ENCODE measurements at places on chromosomes 5 and 9. TPM values are rescaled to one million over a fixed set of nuclear protein-coding genes. Genes with fewer than 3 reads are reported as not detected.

PBX3 gene
- total RNA-seq = 11.4 TPM

ANKRD31 gene
- 0.66 TPM for total RNA-seq

GRCh38 chr9:95343725-95344287 lies 26.3 kb upstream of the FANCC start:
- H3K36me3 ChIP-seq = no peaks in the 10 kb centered on the region
- peaks cover 11% of the 10 kb centered on the region for H3K4me1 ChIP-seq
- no peak overlapping the region for H3K4me3 ChIP-seq
- H3K27ac ChIP-seq = no peak overlapping the region
- H3K27me3 ChIP-seq = peaks cover 13% of the 10 kb centered on the region
- peak; percentile 17 for DNase-seq

SLC6A18 gene
- not detected for total RNA-seq

PCDHB3 gene
- not detected for total RNA-seq

GFI1B gene
- total RNA-seq = 0.19 TPM

DNA sequence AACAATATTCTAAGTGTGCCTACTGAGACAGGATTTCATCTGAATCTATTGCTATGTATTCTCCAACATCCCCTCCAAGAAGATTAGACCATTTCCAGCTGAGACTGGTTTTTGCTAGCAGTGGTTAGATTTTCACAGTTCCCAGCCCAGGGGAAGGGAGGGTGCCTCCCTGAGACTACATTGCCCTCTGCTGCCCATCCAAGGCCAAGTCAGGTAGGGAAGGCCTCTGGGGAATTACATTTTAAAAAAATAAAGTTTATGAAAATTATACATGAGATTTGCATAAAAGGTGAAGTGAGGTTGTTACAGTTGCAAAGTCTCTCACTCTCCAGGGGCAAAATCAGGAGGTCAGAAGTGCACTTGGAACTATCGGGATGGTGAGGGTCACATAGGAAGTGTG lies 28.0 kb upstream of the SYK start:
- H3K4me1 ChIP-seq = no peaks in the 10 kb centered on the region
- no peaks in the 10 kb centered on the region for H3K36me3 ChIP-seq
- no peak overlapping the region for H3K4me3 ChIP-seq
- no peak overlapping the region for H3K27ac ChIP-seq
- no peaks in the 10 kb centered on the region for H3K27me3 ChIP-seq
- DNase-seq = no peak

DNA sequence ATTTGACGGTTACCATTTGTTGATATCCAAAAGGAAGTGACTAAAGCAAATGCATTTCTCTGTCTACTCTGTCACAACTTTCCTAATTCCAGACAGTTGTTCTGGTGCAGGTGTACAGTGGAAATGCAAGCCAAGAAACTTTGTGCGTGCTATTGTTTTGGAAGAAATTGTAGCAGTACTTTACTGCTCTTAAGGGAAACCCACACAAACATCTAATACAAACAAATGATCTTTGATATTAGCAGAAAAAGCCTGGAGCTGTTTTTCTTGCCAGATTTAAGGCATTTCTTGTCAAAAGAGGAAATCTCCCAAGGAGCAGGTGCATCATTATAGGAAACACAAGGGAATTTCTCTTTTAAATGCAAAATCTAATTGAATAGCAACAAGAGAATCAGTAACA lies 2.0 kb downstream of the SNCAIP start:
- H3K4me1 ChIP-seq = peaks cover 5% of the 10 kb centered on the region
- no peak overlapping the region for H3K27ac ChIP-seq
- DNase-seq = no peak
- H3K27me3 ChIP-seq = peaks cover 50% of the 10 kb centered on the region
- H3K4me3 ChIP-seq = no peak overlapping the region

SLC45A2 gene
- not detected for total RNA-seq

DNA sequence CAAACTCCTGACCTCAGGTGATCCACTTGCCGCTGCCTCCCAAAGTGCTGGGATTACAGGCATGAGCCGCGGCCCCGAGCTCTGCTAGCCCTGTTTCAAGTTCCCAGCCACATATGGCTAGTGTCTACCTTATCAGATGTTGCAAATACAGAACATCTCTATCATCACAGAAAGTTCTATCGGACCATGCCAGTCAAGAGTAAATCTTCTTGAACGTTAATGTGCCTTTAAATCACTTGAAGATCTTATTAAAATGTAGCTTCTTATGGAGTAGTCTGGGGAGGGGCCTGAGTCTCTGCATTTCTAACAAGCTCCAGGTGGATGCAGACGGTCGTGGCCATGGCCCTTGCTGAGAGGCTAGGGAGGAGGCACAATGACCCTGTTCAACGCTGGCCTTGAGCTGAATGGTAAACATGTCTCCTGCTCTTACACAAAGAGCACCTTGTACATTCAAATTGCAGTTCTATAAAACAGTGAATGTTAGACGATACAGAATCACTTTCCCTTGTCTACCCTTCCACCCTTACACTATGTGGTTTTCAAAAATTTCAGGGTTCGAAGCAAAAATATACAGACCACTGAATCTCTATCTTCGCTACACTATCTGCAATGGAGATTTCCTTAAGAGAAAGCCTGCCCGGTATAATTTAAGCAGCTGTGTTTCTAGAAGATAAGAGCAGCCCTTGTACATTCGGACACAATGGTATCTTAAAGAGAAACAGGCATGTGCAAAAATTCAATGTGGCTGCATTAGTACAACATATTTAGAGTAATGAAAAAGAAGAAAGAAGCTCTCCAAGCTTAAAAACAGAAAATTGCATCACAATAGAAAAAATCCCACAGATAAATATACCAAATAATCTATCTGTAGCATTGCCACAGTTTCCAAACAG lies 114.1 kb downstream of the FRMD3 start:
- DNase-seq = no peak
- no peaks in the 10 kb centered on the region for H3K4me1 ChIP-seq
- no peak overlapping the region for H3K4me3 ChIP-seq
- H3K27me3 ChIP-seq = no peaks in the 10 kb centered on the region
- no peaks in the 10 kb centered on the region for H3K36me3 ChIP-seq
- H3K27ac ChIP-seq = no peak overlapping the region

GRCh38 chr5:149635394-149635793 lies 54.1 kb downstream of the ARHGEF37 start:
- H3K36me3 ChIP-seq = no peaks in the 10 kb centered on the region
- H3K27me3 ChIP-seq = no peaks in the 10 kb centered on the region
- H3K4me1 ChIP-seq = peaks cover 13% of the 10 kb centered on the region
- H3K27ac ChIP-seq = no peak overlapping the region

Measured in activated CD4-positive, alpha-beta T cell treated with anti-CD3 and anti-CD28 coated beads for 36 hours (primary cell).